ENCODE measurements at places on chromosomes 4 and X. TPM values are rescaled to one million over a fixed set of nuclear protein-coding genes. Genes with fewer than 3 reads are reported as not detected.

GABRB1 gene
- not detected for total RNA-seq

MAPK10 gene
- under 0.01 TPM for total RNA-seq

BEX5 gene
- not detected for total RNA-seq

IQCM gene
- total RNA-seq, result not detected

MAGED4B gene
- total RNA-seq, result 12.4 TPM

GC gene
- not detected for total RNA-seq

USP46 gene
- 11.8 TPM for total RNA-seq

HPGDS gene
- total RNA-seq, result not detected

CLGN gene
- 0.67 TPM for total RNA-seq

CFAP47 gene
- not detected for total RNA-seq

C4orf50 gene
- not detected for total RNA-seq

FAAH2 gene
- total RNA-seq, result 0.33 TPM

CTSO gene
- 5.6 TPM for total RNA-seq

GAGE13 gene
- total RNA-seq, result not detected

TAF7L gene
- 0.38 TPM for total RNA-seq

N4BP2 gene
- 9.7 TPM for total RNA-seq

SSX3 gene
- not detected for total RNA-seq

ZFP92 gene
- 0.57 TPM for total RNA-seq

ADH6 gene
- not detected for total RNA-seq

SLC7A11 gene
- 76.1 TPM for total RNA-seq

TMEM144 gene
- total RNA-seq, result 8.3 TPM

GLRB gene
- 4.2 TPM for total RNA-seq

XG gene
- total RNA-seq, result 0.33 TPM

CCDC120 gene
- total RNA-seq, result 1.6 TPM

HSD17B13 gene
- total RNA-seq, result not detected

ZNF157 gene
- not detected for total RNA-seq

HDAC8 gene
- total RNA-seq, result 33.3 TPM

SPATA18 gene
- 9.6 TPM for total RNA-seq

F11 gene
- total RNA-seq, result not detected

LAGE3 gene
- total RNA-seq, result 18.9 TPM

All from vein endothelial cell (primary cell).